ENCODE measurements at places on chromosomes 4 and X.

GRCh38 chr4:109969087-109969486 is 56.4 kb downstream of the EGF start:
- no peak for DNase-seq

DNA sequence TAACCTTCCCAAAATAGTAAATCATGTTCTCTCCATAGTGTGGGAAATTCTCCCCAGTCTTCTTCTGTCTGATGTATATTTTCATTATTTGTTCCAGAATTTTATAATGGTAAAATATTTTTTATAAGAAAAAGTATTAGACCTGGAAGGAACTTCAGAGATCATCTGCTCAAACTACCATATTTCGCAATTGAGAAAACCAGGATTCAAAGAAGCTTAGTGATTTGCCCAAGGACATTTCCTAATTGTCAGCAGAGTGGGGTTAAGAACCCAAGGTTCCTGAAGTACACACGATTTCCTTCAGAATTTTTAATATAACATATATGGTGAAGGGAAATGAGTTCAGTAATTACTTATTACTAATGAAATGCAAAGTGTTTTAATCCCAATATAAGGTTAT is 24.1 kb downstream of the OCIAD1 start:
- no peak for DNase-seq

GRCh38 chrX:111129921-111130320 is 33.9 kb downstream of the PAK3 start:
- no peak for DNase-seq

- no peak for DNase-seq
Observed at GRCh38 chrX:53135581-53135980, 41.6 kb downstream of the KANTR start.

DNA sequence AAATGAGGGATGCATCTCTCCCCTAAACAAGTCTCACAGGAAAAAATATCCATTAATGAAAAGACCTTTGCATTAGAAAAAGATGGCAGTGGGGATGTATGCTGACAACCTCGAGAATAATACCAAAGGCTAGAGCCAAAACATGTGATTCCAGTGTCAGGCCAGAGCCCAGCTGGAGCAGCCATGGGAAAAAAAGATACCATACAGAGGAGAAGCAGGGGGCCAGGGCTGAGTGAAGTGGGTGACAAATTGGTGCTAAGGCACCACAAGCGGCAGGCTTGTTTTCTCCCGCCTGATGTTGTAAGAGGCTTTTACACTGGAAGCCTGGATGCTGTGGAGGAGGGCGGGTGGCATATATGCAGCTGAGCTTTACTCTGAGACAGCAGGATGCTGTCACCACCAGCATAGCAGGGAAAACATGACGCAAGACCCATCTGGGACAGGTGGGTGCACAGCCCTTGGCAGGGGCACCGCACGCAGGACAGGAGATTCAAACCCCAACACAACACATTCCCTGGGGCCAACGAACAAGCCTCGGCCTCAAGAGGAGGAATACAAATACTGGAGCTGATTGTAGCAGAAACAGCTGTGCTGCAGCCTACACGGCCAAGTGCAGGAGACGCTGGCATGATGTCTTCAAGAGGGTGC is 91.9 kb downstream of the TSPAN5 start:
- no peak for DNase-seq

GRCh38 chr4:163256680-163257343 is 75.6 kb downstream of the NPY1R start:
- DNase-seq = no peak

DNA sequence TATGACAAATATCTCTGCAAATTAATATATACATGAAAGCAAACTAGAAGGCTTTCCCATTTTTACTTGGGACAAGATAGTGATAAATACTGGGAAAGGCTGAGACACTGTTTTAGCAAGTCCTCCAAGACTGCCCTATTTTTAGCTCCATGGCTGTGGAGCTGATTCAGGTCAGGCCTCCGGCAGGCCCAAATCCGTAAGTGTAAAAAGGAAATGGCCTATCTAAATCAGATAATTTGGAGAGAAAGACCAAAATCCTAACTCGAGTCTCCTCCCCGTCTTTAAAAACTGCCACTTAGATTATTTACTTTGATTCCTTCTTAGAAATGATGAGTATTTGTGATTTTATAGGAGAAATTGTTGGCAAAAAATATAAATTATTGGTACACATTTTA is 2.9 kb downstream of the OTUD4 start:
- DNase-seq = no peak

DNA sequence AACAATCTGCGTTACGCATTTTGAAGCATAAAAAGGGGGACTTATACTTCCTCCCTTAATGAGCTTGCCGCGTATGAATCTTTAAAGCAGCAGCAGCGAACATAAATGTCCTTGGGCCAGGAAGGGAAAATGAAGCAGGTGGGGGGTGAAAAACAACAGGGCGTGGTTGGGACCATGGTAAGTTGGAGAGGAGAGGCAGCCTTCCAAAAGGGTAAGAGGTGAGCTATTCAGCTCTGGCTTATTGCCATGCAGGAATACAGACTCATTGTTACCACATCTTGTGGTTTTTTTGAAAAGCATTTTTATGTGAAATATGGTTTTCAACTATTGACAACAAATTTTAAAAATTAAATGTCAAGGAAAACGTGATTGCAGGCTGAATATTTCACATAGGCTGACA is 710.7 kb upstream of the FAM241A start:
- no peak for DNase-seq

DNA sequence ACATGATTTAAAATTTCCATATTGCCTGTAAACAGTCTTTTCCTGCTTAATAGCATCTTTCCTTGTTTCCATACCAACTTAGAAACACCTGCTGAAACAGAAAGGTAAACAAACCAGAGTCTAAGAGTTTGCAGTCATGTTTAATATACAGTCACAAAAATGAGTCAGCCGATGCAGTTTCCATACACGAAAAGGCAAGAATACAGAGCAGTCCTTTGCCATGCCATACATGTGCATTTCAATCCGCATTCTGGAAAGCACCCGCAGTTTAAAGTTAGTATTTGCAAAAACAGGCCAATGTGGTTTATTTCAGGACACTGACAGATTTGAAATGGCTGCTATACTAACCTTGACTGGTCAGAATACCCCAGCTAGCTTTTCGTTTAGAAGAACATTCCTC is 32.1 kb downstream of the ASB5 start:
- no peak for DNase-seq

GRCh38 chr4:8742546-8742945 is 129.1 kb downstream of the HMX1 start:
- DNase-seq = no peak

- DNase-seq = no peak
Observed at GRCh38 chrX:9038244-9038643, 4.3 kb upstream of the FAM9B start.

DNA sequence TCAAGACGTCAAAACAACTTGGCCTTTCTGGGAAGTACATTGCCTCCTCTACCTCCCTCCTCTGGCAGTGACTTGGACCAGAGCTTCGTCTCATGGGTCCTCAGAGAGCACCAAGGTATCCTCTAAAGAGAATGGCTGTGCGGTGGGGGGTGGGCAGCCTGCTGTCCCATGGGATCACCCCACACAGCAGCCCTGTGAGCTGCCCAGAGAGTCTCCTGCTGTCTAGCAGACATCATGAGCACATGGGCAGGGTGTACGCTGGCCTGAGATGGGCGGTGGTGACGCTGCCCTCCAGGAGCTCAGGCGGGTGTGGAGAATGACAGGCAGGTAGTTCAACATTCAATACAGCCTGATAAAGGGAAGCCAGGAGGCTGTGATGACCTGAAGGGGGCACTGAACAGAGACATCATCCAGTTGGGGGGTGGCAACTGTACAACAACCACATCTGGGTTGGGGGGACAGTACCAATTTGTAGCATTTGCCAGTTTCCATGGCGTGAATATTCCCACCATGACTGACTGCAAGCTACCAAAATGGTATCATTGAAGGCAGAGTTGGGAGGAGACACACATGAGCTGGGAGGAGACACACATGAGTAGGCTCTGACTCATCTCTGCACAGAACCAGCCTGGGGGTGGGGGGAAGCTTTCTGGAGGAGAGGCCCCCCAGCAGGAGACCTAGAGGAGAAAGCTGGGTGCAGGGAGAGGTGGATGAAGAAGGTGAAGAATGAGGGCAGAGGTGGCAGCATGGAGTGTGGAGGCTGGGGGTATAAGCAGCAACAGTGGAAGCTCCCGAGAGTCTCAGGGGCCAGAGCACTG is 35.9 kb downstream of the C4orf50 start:
- no peak for DNase-seq

- no peak for DNase-seq
Observed at GRCh38 chr4:168248176-168248710, 70.3 kb downstream of the DDX60 start.

- no peak for DNase-seq
Observed at GRCh38 chr4:41106694-41107419, 107.5 kb downstream of the APBB2 start.

DNA sequence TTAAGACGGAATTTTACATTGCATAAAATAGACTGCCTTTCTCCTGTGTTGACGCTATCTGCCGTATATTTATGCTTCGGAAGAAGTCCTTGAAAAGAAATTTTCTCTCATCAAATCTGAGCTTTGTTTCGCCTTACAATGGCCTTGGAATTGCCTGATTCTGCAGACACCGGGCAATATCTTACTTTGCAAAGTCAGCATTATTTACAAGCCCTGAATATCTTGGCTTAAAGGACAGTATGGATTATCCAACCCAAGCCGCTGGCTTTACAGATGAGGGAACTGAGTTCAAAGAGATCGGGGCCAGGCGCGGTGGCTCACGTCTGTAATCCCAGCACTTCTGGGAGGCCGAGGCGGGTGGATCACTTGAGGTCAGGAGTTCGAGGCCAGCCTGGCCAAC is 1.1 kb upstream of the MANBA start:
- no peak for DNase-seq

DNA sequence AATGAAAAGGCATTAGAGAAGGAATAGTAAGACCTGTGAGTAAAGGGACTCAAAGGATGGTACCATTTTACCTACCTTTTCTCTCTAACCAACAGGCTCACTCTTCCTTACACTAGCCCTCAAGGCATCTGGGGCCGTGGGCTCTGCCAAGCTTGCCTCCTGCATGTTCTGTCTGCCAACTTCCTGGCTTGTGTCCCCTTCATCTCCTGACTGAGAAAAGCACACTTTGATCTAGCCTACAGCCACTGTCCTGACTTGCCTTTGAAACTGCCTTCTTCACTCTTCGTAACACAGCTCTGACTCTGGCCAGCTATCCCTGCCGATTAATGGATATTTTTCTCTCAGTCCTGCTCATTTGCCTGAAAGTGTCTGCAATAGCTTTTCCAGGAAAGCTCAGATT is 76.5 kb downstream of the RASGEF1B start:
- DNase-seq = no peak

- no peak for DNase-seq
Observed at GRCh38 chr4:105859233-105859632, 36.0 kb upstream of the NPNT start.

DNA sequence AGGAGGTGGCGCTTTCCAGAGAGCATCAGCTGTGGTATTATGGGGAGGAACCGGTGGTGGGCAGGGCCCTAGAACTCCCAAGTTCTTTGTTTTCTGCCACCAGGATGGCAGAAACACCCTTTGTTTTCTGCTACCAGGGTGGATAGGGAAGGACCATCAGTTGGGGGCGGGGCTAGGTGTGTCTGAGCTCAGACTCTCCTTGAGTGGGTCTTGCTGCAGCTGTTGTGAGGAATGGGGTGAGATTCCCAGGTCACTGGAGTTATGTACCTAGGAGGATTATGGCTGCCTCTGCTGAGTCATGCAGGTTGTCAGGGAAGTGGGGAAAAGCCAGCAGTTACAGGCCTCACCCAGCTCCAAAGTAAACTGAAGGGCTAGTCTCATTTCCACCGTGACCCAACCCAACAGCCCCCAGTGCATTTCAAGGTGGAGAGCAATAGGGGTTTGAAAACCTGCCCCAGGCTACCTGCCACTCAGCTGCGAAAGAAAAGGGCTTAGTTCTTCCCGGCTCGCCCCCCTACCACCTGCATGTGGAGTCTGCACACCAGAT is 167.8 kb upstream of the FAM241A start:
- DNase-seq = no peak

- no peak for DNase-seq
Observed at GRCh38 chrX:37509349-37509748, 62.1 kb upstream of the LANCL3 start.

DNA sequence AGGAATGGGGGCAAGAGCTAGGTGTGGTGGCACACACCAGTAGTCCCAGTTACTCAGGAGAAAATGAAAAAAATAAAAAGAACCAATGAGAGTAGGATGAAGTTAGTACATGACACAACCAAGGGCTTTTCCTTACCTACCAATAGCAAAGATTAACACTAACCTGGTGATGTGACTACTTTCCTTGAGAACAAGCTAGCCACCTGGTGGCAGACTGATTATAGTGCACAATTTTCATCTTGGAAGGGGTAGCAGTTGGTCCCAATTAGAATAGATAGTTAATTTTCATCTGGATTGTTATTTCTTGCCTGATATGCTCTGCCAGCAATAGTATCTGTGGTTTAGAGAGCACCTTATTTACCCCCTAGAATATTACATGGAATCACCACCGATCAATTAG is 1216.8 kb upstream of the PABPC4L start:
- DNase-seq = no peak

DNA sequence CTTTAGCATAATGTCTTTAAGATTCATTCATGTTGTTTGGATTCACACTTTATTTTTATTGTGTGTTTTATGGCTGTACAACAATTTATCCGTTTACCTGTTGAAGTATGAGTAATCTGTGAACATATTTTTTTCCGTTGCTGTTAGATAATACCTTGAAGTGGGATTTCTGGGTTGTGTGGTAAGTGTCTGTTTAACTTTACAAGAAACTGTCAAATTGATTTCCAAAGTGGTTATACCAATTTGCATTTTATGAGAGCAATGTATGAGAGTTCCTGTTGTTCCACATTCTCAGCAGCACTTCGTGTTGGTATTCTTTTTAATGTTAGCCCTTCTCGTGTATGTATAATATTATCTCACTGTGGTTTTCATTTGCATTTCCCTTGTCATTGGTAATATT is 53.6 kb downstream of the USP53 start:
- DNase-seq = no peak

GRCh38 chrX:54807524-54808108 is at the start of gene MAGED2:
MAGED2 (plus strand) TSS chrX:54807745; CDS start chrX:54809332, 1,587 bp downstream.
- DNase-seq = peak; percentile 17

DNA sequence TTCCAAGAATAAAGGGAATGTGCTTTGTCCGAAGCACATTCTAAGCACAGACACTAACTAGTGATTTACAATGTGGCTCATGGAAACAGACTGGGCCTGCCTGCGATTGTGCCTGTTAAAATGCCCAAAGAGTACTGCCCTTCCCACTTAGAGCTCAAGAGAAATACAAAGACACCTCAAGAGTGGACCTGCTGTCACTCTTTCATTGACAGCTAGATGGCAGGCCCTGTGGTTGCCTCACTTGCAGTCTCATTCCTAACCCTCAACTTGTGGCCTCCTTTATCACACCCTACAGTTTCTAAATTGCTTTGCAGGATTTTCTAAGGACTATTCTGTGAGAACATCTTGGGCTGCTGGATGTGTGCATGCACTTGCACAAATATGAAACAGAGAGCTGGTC is 331.0 kb upstream of the EMCN start:
- no peak for DNase-seq

- DNase-seq = no peak
Observed at GRCh38 chr4:171956678-171957077, 143.5 kb downstream of the GALNTL6 start.

- no peak for DNase-seq
Observed at GRCh38 chr4:141391293-141391692, 170.6 kb downstream of the ZNF330 start.
